ENCODE measurements at places on chromosomes 7 and 10.

DNA sequence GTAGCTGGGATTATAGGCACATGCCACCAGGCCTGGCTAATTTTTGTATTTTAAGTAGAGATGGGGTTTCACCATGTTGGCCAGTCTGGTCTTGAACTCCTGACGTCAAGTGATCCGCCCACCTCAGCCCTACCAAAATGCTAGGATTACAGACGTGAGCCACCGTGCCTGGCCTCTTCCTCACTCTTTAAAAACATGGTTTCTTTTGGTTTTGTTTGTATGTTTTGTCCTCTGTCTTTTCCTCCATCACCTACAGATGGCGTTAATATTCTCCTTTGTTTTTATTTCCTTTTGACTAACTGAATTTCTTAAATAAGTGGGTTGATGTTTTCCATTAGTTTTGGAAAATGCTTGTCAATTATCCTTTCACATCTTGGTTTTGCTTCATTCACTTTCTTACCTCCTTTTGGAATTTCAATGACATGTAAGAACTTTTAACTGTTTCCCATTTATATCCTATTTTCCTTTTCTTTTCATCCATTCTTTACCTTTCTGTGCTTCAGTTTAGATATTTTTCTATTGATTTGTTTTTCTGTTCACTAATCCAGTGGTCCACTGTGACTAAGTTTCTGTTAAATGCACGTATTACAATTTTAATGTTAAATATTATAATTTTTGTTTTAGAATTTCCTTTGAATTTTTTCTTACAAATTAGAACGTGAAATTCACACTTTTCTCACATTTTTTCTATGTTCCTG lies 104.1 kb downstream of the ZNF467 start:
- DNase-seq: peak; percentile 19

GRCh38 chr7:94888551-94888950 lies 18.8 kb upstream of the PPP1R9A start:
- DNase-seq: no peak

DNA sequence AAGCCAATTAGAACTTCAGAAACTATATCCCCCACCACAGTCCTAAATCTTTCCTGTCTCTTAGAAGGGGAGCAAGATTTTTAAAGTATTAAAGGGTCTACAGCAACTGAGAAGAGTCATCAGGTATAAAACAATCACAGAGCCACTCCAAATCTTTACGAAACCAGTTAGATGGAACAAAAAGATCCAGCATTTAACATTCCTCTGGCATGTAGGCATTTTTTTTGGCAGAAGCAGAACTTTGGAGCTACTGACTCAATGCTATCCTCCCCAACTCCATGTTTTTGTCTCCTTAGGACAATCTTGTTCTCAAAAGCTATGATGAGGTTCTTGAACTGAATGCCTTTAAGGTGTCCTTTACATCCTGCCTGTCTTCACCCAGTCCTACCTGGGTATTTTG lies 333.3 kb downstream of the PRPF18 start:
- peak; percentile 10 for DNase-seq

- no peak for DNase-seq
Measured at GRCh38 chr7:76332078-76332477, 26.7 kb downstream of the YWHAG start.

- peak; percentile 74 for DNase-seq
Measured at GRCh38 chr10:50396491-50397311, 145.4 kb upstream of the ASAH2 start.

DNA sequence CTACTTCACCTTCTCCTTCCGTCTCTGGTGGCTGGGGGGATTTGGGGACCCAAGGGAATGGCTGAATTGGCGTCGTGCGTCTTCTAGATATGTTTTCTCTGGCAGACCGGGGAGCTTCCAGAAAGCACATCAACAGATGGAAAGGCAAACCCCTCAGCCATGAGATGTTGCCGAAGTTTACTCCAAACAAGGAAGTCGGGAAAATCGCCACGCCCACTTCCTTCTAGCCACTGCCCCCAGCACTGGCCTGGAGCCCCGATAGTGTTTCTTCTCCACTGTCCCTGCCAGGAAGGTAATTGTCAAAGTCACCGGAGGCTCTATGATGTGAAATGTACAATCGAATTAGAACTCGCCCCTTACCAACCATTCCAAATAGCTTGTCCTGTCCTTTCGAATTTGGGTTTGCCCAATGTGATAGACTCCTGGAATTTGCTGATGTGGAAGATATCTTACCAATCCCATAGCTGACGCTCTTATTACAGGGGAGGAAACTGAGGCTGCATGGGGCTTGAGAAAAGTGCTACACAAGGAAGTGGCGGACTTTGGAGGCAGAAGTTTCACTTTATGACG lies 191.0 kb downstream of the LSM5 start:
- no peak for DNase-seq

GRCh38 chr7:43956027-43956426 lies 29.8 kb downstream of the UBE2D4 start:
- DNase-seq: no peak

GRCh38 chr7:158113321-158114025 lies 474.1 kb downstream of the PTPRN2 start:
- no peak for DNase-seq

DNA sequence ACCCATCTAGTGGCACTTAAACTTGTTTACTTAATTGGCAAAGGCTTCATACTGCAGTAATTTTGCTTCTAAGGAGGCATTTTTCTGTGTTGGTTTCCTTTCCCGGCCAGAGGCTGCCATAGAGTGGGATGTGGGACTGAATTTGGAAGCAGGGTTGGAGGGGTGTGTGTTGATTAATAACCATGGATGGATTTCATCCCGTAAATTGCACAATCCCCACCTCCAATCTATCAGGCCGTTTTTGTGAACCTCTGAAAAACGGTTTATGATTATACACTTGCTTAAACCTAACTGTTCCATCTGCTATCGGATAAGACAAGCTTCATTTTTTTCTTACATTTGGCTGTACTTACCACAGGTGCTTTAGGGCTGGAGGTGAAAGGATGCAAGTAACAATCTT lies 1.3 kb downstream of the TMEM60 start:
- no peak for DNase-seq

- DNase-seq: no peak
Measured at GRCh38 chr7:30907527-30908267, 4.0 kb upstream of the AQP1 start.

GRCh38 chr7:32164341-32164996 lies 94.3 kb upstream of the PDE1C start:
- peak; percentile 76 for DNase-seq

GRCh38 chr7:157688533-157689268 lies 351.9 kb downstream of the DNAJB6 start:
- no peak for DNase-seq

DNA sequence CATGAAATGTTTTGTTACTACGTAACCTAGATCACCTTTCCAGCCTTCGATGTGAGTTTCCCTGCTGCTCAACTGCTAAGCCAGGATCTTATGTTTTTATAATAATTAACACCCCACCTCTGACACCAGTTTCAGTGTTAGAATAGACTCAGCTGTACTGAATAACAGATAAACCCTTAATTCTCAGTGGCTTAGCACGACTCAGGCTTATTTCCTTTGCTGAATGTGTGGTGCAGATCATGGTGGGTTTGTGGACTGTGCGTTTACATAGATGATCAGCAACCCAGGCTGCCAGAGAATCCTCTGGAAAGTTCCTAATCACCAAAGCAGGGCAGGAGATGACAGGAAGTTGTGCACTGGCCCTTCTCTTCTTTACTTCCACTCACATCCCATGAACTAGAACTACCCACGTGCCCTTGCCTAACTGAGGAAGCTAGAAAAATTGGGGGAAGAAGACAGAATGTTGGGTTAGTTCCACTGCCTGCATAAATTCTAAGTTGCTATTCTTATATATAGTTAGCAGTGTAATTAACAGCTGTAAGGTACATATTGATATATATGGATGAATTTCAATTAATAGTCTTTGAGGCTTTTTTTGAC lies 111.8 kb downstream of the MAPK8 start:
- no peak for DNase-seq

GRCh38 chr7:5452470-5452899 lies 28.9 kb upstream of the TNRC18 start:
- DNase-seq: no peak

DNA sequence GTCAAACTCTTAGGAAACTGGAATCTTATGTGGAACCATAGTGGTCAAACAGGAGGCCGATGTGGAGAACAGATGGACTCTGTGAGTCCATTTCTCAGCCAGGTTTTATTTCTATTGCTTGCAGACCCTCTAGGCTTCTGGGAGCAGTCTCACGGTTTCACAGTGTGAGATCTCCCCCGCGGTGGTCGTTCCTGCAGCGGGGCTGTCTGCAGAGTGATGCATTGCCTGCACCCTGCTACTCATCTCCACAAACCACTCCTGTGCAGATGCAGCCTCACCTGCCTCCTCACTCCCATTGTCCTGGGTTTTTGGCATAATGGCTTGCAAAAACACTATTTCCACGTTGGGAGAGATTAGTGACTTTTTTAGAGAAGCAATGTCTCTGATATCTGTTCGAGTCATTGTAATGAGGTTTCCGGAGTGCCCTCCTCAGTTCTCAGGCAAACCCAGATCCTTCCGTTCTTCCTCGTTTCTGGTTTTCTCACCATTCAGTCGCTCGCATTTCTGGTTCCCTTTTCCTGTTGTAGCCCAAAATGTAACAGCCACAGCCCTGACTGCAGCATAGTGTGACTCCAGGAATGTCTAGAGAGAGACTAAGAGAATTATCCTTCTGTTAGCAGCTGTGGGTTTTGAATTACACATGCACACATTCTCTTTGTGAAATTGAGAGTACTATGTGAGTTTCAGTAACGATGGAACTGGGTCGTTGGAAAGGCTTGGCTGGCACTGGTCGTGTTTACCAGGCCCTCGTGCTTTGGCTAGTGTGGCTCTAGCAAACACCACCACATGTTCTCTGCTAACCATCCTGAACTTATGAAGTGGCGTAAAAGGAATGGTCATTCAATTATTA lies 30.2 kb downstream of the ACADSB start:
- no peak for DNase-seq

- DNase-seq: no peak
Measured at GRCh38 chr7:105364684-105365083, 24.0 kb downstream of the SRPK2 start.

DNA sequence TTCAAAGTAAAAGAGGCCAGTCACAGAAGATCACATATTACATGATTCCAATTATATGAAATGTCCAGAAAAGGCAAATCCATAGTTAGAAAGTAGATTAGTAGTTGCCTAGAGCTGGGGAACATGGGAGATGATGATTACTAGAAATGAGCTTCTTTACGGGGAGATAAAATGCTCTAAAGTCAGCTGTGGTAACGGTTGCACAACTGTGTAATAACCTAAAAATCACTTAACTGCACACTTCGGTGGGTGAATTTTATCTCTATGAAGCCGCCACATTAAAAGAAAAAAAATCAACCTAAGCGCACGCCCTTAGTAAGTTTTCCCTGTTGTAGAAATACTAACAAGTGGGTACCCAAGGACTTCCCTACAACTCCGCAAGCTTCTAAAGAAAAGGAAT lies 15.9 kb downstream of the XRCC2 start:
- no peak for DNase-seq

DNA sequence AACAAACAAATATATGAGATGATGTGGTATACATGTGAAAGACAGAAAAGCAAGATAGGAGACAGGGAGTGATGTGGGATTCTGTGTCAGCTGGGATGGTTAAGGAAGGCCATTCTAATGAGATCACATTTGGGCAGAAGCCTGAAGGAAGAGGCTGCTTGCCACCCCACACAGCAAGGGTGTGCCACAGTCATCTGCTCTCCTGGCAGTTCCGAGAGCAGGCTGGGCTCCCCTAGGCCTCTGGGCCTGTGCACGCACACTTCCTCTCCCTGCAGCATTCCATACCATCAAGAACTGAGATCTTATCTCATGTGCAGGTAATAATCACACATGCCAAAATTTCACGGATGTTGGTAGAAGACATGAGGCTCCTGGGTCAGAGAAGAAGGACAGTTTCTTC lies 43.1 kb downstream of the SYPL1 start:
- DNase-seq: no peak

DNA sequence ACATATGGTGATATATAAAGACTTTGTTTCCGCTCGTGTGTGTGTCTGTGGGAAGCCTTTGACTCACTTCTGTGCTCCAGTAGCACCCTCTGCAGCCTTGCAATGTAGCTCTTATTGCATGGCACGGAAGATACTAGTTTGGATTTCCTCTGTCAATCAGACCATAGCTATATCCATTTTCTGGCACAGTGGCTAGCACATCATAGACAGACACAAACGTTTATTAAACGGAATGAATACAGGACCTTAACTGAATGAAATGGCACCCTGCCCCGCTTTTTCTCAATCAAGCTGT lies 124.0 kb upstream of the PTPN20 start:
- peak; percentile 56 for DNase-seq

DNA sequence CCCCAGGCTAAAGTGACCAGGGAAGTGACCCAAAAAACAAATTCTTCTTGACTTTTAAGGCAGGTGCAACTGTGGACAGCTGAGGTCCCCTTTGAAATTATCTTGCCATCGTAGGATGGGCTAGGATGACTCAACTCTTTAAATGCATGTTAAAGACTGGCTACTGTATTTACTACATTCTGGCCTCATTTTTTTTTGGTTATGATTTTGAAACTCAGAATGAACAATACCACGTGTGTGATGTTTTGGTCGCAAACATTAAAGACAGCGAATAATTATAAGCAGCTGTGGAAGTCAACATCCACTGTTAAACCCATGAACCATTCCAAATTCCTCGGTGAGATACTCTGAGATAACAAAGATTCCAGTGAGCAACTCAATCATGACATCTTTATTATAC lies 1.2 kb upstream of the SLC13A4 start:
- no peak for DNase-seq

- no peak for DNase-seq
Measured at GRCh38 chr7:158103378-158103777, 484.2 kb downstream of the PTPRN2 start.

GRCh38 chr7:138001529-138002095 lies at the start of gene CREB3L2:
Gene CREB3L2 (minus strand): TSS chr7:138002086. CDS start chr7:138001705, 381 bp downstream.
- DNase-seq: peak; percentile 57

DNA sequence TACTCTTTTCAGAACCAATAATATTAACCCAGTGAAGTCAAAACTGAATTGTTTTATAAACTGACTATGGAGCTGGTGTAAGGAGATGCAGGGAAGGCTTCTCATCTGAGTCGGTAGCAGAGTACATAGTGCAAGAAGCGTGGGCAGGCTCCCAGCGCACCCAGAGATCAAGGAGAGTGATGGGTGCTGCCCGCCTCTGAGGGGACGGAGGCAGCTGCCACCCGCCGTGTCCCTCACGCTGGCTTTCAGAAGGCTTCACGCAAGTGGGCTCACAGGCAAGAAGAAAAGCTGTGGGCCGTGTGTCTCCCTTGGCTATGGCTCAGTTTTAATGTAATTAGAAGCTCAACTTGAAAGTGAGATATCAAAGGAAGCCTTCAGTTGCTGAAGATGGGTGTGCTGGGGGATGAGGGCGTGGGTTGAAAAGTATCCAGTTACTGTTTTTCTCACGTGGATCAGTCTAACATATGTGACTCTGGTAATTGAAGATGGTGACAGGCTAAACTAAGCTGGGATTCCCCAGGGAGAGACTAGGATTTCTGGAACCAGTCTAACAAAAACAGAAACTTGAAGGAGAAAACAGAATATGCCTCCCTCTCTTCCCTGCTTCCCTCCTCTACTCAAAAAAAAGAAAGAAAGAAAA lies 159.9 kb downstream of the MGMT start:
- DNase-seq: peak; percentile 4

GRCh38 chr7:127946847-127947246 lies 84.4 kb downstream of the LRRC4 start:
- DNase-seq: peak; percentile 54
